ENCODE measurements at places on chromosomes 2 and 18.

DNA sequence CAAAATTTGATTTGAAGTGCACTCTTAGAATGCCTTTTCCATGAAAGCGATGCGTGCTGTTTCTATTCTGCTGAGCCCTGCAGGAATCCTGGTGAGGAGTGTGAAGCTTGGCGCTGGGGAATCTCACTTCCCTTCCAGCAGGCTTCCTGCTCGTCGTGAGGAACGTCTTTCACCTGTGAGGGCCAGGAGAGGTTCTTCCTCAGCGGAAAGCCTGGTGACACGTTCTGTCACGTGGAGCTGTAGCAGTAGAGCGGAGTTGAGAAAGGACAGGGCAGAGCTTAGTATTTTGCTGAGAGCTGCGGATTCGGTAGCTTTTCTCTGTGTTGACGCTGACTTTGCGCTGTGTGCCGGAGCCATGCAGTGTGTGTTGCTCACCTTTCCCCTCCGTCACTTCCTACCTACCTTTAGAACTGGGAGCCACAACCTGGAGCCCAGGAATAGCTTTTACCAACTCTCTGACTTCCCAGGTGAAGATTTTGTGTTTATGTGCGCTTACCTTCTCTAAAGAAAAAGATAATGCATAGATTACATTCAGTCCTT is 294.8 kb downstream of the PTGR3 start:
- DNase-seq, result no peak

DNA sequence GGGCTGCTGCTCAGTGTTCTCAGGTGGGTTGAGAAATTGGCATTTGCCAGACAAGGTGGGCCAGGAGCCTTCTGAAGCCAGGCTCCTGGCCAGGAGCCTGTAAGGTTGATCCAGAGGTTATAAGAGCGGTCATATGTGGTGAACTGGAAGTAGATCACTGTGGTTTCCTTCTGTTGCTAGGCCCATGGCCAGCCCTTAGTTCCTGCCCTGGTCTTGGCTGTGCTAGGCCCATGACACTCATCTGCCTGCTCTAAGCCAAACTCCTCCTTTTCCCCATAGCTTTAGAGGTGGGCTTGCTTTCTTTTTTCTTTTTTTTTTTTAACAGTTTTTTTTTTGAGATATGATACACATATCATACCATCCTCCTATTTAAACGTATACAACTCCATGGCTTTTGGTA is 5.0 kb upstream of the MGAT5 start:
- DNase-seq, result no peak

- no peak for DNase-seq
Observed at GRCh38 chr18:48165111-48165866, 234.8 kb upstream of the SMAD2 start.

DNA sequence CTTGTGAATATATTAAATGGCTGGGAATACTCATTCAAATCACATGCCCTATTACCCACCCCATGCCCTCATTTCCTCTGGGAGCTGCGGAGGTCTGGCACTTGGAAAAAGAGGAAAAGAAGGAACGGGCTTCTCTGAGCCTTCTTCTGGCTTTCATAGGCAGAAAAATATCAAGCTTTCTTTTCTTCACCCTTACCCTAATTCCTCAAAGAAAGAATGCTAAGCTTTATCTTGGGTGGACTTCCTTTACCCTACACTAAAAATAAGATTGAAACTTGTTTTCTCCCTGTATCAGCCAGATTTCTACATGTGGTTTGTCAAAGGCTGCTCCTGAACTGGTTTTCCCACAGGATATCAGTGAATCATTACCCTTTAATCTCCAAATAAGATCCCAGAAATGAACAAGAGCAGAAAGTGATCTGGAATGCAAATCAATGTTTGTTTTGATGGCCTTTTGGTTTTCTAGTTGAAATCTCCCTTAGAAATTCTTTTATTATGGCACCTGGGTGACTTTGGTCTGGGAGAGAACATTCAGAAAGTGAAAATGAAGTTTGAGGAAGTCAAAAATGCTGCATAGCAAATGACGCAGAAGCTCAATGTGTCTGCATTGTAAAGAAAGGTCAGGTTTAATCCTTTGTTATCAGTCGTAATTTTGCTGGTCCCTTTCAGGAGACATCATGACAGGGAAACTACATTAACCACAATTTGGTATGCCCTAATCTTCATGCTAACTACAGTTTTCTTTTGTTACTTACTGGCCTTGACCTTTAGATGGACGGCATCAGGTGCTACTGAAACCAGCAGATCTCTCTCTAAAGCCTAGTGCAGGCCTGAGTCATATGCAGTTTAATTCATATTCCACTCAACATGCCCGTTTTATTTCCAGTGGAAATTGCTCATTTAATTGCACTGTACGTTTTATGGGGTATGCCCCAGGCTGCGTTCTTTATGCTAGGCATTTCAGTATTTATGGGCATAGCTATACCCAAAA is 46.6 kb upstream of the HNRNPA3 start:
- DNase-seq, result peak; percentile 16

GRCh38 chr2:219362524-219363164 is 25.1 kb downstream of the DNPEP start:
- peak; percentile 94 for DNase-seq

GRCh38 chr2:197269815-197270214 is 40.8 kb downstream of the ANKRD44 start:
- DNase-seq, result no peak

DNA sequence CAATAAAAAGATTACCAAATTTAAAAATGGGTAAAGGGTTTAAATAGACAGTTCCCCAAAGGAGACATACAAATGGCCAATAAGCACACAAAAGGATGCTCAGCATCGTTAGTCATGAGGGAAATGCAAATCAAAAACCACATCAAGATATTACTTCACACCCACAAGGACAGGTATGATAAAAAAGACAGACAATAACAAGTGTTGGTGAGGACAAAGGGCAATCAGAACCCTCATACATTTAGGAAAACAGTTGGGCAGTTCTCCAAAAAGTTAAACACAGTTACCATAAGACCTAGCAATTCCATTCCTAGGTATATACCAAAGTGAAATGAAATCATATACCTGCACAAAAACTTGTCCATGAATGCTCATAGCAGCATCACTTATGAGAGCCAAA is 14.5 kb downstream of the CREG2 start:
- DNase-seq, result no peak

DNA sequence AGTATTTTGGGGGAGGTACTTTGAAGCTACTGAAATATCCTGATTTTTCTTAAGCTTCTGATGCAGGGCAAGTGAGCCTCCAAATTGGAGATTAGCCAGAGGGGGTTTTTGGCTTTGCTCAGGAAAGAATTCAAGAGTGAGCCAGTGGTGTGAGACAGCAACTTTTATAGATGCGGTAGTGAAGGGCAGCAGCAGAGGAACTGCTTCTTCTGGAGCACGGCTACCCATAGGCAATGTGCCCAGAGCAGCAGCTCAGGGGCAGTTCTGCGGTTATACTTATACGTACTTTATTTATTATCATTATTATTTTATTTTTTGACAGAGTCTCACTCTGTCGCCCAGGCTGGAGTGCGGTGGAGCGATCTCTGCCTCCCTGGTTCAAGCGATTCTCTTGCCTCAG is 19.8 kb upstream of the NT5DC4 start:
- DNase-seq, result no peak

DNA sequence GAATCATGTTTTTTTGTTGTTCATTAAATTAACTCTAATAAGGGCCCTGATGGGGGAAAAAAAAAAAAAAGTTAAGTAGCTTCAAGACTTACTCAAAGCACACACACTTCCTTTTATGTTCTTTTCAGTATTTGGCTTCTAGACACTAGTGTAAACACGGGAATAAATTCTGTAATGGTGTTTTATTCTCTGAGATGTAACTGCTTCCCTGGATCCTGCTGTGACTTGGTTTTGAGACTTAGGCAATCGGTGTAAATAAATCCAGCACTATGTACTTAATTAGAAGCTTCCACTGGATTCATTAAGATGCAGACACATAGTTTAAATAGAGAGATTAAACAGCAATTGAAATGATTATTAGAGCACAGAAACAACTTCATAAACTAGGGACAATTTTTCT is 26.1 kb upstream of the AP1S3 start:
- DNase-seq, result no peak

DNA sequence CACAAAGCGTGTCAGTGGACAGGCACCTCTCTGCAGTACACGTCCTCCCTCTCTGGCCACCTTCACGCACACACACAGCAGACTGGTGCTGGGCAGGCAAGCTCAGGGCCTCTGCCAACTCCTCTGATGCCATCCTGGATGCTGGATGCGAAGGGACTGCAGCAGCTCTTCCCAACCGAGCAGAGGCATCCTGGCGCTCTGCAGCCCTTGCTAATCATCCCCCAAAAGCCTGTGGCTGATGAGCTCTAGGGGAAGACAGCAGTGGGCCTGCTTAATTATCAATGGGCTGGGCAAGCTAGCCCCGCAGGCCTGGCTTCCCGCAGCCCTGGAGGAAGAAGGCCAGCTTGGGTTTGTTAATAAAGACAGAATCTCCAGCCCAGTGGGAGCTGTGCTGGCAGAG is 71.3 kb upstream of the TEX51 start:
- no peak for DNase-seq

DNA sequence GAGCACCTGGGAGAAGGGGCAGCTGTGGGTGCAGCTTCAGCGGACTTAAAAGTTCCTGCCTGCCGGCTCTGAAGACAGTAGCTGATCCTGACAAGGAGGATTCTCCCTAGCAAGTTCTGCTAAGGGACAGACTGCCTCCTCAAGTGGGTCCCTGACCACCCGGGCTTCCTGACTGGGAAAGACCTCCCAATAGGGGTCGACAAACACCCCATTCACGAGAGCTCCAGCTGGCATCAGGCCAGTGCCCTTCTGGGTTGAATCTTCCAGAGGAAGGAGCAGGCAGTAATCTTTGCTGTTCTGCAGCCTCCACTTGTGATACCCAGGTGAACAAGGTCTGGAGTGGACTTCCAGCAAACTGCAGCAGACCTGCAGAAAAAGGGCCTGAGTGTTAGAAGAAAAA is 632.9 kb downstream of the CCDC85A start:
- DNase-seq, result no peak

GRCh38 chr18:37598966-37599896 is 33.6 kb upstream of the CELF4 start:
- no peak for DNase-seq

DNA sequence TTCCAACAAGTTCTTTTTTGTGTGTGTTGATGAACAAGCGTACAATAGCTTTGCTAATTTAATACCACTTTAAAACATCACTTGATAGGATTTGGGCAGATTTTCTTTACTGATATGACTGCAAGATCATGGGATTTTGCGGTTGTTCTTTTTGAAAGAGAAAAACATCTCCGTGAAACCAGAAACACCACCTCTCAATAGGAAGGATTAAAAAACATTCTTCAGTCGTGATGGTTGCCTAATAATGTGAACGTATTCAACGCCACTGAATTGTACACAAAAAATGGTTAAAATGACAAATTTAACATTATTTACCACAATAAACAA is 19.3 kb downstream of the RBMS1 start:
- no peak for DNase-seq

DNA sequence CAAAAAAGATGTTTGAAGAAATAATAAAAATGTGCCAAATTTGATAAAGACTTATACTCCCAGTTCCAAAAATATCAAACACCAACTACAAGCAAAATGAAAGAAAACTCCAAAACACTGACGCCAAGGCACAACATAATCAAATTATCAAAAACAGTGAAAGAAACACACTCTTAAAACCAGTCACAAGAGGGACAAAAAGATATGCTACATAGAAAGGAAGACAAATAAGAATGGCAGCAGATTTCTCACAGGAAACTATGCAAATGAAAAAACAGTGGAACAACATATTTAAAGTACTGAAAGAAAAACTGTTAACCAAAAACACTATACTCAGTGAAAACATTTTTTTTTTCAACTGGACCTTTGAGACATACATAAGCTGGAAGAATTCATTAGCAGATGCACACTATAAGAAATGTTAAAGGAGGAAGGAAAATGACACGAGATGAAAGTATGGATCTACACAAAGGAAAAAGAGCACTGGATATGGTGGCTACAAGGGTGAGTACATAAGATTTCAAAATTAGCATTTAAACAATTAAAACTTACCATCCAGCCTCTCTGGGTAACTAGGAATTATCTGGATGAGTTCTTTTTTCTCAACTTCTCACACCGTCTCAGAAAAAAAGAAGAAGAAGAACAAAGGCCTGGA is 94.0 kb upstream of the ACVR1C start:
- peak; percentile 44 for DNase-seq

DNA sequence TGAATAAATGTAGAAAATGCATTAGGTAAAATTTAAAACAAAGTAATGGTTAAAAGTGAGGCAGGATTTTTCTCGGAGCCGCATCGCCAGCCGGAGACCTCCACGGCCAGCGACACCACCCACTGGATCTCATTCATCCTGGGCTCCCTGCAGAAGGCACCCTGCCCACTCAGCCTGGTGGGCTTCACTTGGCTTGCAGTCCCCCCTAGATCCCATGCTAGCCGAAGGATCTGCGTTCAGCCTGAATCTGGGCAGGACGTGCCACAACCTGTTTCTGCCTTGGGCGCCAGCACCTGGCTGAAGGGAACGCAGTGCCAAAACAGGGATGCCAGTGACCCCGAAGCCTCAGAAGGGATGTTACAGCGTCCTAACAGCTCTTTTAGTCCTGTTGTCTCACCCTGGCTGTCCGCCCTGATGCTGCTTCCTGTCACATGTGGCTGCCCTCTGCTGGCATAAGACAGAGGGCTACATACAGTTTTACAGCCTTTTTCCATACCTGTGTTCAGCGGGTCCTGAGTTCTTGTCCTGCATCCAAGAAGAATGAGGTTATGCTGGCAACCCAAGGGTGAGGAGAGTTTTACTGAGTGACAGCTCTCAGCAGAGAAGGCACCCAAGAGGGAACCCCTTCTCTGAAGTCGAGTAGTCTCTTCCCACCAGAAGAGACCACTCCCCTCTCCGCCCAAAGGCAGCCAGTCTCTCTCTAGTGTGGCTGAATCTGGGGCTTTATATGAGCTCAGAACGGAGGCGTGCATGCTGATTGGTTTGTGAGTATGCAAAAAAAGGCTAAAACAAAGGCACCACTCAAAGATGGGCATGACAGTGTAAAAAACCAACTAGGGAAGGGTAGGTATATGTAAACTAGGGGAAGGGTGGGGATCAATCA is 173.1 kb upstream of the GYPC start:
- no peak for DNase-seq

GRCh38 chr2:143617803-143618415 is 488.7 kb downstream of the ARHGAP15 start:
- DNase-seq, result no peak

- no peak for DNase-seq
Observed at GRCh38 chr2:241817126-241817820, 8.3 kb downstream of the NEU4 start.

GRCh38 chr2:181517685-181518301 is 60.6 kb downstream of the ITGA4 start:
- no peak for DNase-seq
